ENCODE measurements at places on chromosomes 13 and 19.

- no peak for DNase-seq
Observed at GRCh38 chr13:31088826-31089420, 72.8 kb downstream of the HSPH1 start.

DNA sequence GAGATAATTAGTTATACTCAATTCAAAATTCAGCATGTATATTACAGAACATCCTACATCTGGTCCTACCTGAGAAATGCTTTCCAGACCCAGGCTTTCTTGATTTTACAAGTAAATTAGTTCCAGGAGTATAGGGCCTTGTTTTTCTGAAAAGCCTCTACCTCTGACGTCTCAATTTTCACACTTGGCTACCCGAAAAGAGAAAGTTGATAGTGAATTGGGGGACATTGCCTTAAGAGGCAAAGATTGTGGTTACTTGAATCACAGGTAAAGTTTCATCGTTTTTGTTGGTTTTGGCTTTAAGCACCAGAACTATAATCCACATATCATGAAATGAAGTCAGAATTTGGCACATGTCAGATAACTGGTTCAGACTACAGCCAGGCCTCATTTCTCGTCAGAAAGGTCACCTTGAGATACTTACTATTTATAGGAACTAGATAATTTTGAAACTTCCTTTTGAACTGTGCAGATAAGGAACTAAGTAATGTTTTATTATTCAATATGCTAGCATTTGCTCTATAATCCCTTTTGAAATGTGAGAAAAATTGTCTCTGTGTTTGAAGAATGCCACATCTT lies 30.8 kb downstream of the FAM124A start:
- no peak for DNase-seq

DNA sequence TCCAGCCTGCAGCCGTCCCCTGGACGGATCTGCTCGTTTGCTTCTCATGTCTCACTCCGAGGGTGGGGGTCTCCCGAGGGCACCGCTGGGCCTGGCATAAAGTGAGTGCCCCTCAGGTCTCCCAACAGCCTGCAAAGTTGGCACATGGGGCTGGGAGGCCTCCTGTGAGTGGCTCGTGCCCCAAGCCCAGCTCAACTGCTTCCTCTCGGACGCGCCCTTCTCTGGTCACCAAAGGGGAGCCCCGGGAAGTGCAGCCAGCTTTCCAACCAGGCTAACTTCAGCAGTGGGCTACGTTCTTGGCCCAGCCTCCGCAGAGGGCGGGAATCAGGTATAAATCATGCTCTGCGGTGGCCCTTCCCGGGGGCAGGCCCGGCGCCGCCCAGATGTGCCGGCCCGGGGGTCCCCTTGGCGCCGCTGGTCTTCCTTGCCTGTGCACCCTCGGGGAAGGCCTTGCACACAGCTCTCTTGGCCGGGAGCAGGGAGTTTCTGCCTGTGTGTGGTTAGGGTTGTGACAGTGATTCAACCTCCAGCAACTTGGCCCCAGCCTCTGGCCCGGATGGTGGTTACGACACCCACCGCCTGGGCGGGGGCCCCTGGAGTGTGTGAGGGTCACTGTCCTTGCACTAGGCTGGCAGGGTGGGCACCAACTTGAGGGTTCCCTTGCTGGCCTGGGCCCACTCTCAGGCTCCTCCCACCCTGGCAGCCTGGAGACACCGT lies 20.7 kb downstream of the CEBPG start:
- no peak for DNase-seq

DNA sequence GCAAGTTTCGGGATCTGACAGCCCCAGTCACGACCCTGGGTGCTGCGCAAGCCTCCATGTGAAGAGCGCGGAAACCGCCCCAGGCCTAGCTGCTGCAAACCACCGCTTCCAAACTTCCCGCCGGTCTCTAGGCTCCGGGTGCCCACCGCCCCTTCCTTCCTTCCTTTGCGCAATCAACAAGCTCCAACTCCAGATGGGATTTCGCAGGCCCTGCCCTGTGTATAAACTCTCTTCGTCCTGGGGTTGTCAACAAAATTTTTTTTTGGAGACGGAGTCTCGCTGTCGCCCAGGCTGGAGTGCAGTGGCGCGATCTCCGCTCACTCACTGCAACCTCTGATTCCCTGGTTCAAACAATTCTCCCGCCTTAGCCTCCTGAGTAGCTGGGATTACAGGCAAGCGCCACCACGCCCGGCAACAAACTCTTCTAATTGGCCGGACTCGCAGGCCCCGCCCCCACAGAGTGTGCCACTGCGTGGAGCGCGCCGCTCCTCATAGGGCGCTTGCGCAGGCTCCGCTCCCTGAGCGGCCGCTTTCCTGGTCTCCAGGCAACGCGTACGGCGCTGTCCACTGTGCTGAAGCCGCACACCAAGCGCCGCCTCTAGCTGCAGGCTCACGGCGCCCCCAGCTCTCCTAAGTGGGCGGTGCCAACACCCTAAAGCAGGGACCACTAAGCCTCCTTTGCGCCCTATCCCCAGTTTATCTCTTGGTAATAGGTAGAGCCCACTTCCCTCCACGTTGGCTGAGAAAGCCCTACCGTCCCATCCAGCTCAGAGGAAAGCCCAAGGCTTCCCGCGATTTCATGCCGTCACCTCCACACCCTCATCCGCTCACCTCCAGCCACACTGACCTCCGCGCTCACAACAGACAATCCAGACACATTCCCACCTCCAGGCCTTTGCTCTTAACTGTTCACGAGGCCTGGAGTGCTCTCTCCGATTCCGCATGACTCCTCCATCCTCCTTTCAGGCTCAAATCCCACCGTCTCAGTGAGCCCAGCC lies 5.5 kb upstream of the QTRT1 start:
- peak; percentile 95 for DNase-seq

DNA sequence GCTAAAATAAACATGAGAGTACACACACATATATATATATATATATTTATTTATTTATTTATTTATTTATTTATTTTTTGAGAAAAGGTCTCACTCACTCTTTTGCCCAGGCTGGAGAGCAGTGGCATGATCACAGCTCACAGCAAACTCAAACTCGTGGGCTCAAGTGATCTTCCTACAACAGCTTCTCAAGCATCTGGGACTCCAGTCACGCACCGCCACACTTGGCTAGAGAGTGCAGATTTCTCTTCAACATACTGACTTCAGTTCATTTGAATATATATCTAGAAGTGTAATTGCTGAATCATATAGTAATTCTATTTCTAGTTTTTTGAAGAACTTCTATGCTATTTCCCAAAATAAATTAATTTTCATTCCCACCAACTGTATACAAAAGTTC lies 1711.8 kb downstream of the SLITRK5 start:
- no peak for DNase-seq

DNA sequence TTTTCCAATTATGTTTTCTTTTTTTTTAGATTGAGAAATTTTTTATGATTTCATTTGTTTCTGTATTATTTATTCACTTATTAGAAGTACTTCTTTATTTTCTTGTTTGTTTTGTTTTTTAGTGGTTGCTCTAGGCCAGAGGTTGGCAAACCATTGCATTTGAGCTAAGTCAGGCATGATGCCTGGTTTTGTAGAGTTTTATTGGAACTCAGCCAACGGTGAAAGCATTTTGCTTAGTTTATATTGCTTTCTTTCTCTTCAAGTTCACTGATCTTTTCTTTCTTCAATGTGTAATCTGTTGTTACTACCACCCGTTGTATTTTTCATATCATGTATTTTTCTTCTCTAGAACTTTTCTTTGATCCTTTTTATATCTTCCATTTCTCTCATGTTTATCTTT lies 19.7 kb downstream of the ZNF567 start:
- no peak for DNase-seq

DNA sequence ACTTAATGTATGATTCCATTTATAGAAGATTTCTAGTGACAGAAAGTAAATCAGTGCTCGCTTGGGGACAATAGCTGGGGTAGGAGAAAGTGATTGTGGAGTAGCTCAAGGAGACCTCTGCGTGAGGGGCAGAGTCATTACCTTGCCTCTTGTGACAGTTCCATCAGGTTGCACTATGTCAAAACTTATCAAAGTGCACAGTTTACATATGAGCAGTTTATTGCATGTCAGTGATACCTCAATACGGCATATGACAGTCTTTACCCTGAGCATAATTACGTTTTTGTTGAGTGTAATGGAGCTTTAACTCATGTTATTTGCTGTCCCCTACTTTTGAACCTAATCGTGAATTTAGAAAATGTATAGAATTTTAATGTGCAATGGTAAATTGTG lies 15.0 kb downstream of the ARHGEF7 start:
- DNase-seq, result no peak

- DNase-seq, result no peak
Observed at GRCh38 chr19:19077103-19077502, 13.3 kb downstream of the SLC25A42 start.

- DNase-seq, result no peak
Observed at GRCh38 chr19:40754611-40755247, 3.7 kb downstream of the SNRPA start.

GRCh38 chr13:103983948-103984347 lies 917.7 kb upstream of the SLC10A2 start:
- DNase-seq, result no peak

- no peak for DNase-seq
Observed at GRCh38 chr19:36577271-36577996, 4.3 kb upstream of the ZNF529 start.

DNA sequence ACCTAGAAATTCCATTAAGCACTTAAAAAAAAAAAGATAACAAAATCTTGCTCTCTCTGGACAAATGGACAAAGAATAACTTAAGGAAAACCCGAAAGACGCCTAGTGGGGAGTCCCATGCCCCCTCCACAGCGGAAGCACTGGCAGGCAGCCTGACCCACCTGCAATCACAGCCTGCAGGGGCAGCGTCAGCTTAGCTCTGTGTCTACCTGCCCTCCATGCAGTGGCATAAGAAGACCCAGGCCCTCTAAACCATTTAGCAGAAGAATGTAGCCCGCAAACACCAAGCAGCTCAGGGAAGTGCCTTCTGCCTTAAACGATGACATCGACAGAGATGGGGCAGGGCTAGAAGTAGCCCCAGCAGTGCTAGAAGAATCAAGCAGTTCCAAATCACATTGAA lies 36.0 kb downstream of the KCTD15 start:
- no peak for DNase-seq

GRCh38 chr19:3075605-3076431 lies 13.5 kb upstream of the TLE5 start:
- peak; percentile 86 for DNase-seq

- no peak for DNase-seq
Observed at GRCh38 chr19:39465956-39466747, 14.5 kb upstream of the TIMM50 start.

DNA sequence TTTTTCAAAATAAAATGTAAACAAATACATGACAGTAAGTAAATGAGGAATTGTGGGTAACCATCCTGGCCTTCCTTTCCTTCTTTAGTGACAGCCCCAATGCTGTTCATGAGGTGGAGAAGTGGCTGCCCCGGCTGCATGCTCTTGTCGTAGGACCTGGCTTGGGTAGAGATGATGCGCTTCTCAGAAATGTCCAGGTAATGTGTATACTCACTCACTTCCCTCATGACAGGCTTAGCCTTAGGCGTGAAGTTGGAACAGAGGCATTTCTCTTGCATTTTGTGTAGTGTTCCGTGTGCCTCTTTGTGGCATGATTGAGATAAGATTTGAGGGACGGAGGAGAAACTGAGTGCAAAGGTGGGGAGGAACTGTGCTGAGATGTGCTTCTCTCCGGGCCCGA lies 12.0 kb downstream of the NAXD start:
- DNase-seq, result no peak
